Naive thymus-derived CD4-positive, alpha-beta T cell (primary cell): ENCODE measurements at places on chromosomes 1 and 21. TPM values are rescaled to one million over a fixed set of nuclear protein-coding genes. Genes with fewer than 3 reads are reported as not detected.

- no peak for DNase-seq
- H3K27ac ChIP-seq: no peak overlapping the region
- no peaks in the 10 kb centered on the region for H3K36me3 ChIP-seq
Measured at GRCh38 chr1:3690282-3691065, 38.2 kb downstream of the TP73 start.

DNA sequence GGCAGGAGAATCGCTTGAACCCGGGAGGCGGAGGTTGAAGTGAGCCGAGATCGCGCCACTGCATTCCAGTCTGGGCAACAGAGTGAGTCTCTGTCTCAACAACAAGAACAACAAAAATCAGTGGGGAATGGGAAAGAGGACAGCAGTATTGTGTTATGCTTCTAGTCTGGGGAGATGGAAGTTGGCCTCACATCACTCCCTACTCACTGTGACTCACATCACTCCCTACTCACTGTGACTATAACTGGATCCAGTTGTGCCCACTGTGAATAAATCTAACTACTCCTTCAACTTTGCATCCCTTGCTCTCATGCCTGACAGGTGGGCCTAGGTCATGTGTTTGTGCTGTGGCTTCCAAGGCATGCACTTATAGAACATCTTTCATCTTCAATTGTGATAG is 285.4 kb upstream of the USP24 start:
- no peaks in the 10 kb centered on the region for H3K4me1 ChIP-seq
- no peak overlapping the region for H3K4me3 ChIP-seq
- no peaks in the 10 kb centered on the region for H3K36me3 ChIP-seq
- no peak for DNase-seq
- H3K27ac ChIP-seq: no peak overlapping the region
- no peaks in the 10 kb centered on the region for H3K27me3 ChIP-seq

GRCh38 chr1:16187748-16188401 is 24.6 kb downstream of the ARHGEF19 start:
- no peak overlapping the region for H3K27ac ChIP-seq
- H3K36me3 ChIP-seq: no peaks in the 10 kb centered on the region
- H3K27me3 ChIP-seq: no peaks in the 10 kb centered on the region
- no peaks in the 10 kb centered on the region for H3K4me1 ChIP-seq

GRCh38 chr1:247437551-247438505 is 20.1 kb downstream of the OR2B11 start:
- H3K36me3 ChIP-seq: no peaks in the 10 kb centered on the region
- H3K27ac ChIP-seq: no peak overlapping the region
- H3K4me1 ChIP-seq: no peaks in the 10 kb centered on the region
- no peak for DNase-seq
- H3K4me3 ChIP-seq: no peak overlapping the region

DNA sequence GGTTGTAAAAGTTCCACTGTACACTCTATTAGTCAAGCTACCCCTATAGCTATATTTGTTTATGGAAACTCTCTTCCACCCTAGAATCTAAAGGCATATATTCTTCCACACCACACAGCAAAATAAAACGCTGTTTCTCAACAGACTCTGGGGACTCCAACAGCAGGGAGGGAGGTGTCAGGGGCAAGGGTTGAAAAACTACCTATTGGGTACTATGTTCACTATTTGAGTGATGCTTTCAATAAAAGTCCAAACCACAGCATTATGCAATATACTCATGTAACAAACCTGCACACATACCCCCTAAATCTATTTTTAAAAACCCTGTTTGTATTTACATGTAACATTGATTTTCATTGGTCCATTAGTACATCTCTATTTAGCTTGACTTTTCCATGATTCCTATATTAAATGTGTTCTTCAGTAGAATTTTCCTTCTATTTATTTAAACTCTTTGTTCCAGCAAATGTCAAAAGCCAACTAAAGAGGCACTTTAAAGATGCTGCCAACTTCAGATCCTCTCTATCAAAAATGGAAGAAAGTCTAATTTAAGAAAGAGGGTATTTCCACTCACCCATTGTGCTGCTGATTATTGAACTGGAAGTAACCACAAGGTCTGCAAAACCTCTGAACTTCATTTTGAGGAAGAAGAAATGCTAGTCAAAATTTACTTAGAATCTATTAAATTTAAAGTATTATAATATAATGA is 26.2 kb downstream of the RGS7 start:
- H3K27me3 ChIP-seq: no peaks in the 10 kb centered on the region
- no peak for DNase-seq
- H3K36me3 ChIP-seq: no peaks in the 10 kb centered on the region

ROR1 gene
- total RNA-seq: not detected

CCDC181 gene
- not detected for total RNA-seq

PPM1J gene
- 0.50 TPM for total RNA-seq
